Keratinocyte (primary cell): ENCODE measurements at places on chromosomes 1 and 21. TPM values are rescaled to one million over a fixed set of nuclear protein-coding genes. Genes with fewer than 3 reads are reported as not detected.

Gene NBPF20
- 3.5 to 4.2 TPM (median 3.8 TPM) in 3 replicates for polyA plus RNA-seq

GRCh38 chr1:200179126-200179780 is 151.7 kb downstream of the NR5A2 start:
- DNase-seq = no peak

GRCh38 chr1:70427976-70428375 is 16.9 kb downstream of the CTH start:
- no peak for DNase-seq

Gene ZNF684
- polyA plus RNA-seq = 1.7 to 2.8 TPM (median 2.2 TPM) in 3 replicates

DNA sequence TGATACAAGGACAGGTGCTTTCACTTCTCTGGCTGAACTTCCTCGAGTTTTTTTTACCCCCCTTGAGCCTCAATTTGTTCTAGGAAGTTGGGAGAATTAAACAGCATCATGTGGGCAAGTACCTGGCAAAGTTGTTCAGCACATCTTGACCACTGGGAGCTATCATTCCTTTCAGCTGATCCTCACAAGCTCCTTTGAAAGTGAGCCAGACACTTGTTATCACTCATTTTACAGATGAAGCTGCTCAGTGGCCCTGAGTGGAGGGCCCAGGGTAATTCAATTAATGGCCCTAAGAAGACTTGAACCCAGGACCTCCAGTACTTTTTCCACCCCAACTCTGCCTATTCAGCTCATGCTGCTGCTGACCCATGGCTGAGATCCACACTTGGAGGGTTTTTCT is 2.0 kb downstream of the RGS8 start:
- no peak for DNase-seq

Gene DCST1
- 0.05 TPM in 1 of 3 replicates, not detected in the others for polyA plus RNA-seq

- DNase-seq = no peak
Measured at GRCh38 chr1:65844296-65844695, 51.6 kb downstream of the PDE4B start.

Gene PMVK
- polyA plus RNA-seq = 25.1 to 28.5 TPM (median 27.4 TPM) in 3 replicates

DNA sequence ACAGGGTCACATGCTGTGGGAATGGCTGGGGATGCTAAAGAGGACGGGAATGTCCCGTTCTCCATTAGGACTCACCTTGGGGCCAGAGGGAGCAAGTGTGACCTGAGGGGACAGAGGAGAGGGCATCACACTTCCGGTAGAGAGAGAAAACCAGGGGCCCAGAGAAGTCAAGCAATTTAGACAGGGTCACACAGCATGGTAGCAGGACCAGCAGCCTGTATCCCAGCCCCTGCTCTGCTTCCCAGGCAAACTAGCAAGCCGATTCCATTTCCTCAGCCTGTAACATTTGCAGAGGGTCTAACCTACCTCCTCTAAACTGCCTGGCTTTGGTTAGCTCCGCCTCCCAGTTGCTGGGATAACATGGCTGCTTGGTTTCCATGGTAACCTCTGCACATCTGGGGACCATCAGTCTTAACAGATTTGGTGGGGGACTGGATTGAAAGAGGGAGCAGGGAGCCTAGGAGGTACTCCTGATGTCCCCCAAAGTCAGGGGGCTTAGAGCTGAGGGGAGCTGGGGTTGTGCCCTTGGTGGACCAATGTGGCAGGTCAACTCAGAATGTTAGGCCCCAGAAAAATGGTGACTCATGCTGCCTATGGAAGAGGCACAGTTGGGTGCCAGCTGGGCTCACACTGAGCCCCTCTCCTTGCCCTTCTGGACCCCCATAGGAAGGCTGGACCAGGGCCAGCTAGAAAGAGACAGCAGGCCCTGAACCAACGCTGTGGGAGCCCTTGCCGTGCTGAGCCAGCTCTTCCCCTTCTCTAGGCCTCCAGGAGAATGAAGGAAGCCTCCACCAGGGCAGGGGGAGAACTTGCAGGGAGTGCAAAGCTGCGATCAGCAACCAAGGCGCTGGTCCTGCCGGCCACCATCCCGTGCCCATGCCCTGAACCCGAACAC is 9.5 kb downstream of the COL16A1 start:
- no peak for DNase-seq

GRCh38 chr1:175193527-175193910 is 943 bp upstream of the KIAA0040 start:
- DNase-seq = no peak

DNA sequence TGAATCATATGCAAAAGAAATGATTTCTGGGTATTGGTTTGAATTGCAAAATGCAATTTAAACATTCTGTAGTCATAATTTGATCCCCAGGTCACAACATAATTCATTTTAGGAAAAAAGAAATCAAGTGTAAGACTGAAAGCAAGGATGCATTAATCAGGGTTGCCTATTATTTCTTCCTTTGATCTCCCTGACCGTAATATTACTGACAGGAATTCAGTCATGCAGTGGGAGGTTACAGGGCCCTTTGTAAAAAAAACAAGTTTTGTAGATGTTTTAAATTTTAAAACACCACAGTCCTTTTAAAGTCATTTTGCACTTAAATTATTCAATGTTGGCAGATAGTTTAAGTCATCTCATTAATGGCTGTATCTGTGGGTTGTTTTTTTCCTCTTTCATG is 263.0 kb upstream of the NCAM2 start:
- no peak for DNase-seq

Gene RGS13
- polyA plus RNA-seq = not detected in 3 replicates

GRCh38 chr1:168135116-168135920 is 1.4 kb downstream of the GPR161 start:
- DNase-seq = no peak

DNA sequence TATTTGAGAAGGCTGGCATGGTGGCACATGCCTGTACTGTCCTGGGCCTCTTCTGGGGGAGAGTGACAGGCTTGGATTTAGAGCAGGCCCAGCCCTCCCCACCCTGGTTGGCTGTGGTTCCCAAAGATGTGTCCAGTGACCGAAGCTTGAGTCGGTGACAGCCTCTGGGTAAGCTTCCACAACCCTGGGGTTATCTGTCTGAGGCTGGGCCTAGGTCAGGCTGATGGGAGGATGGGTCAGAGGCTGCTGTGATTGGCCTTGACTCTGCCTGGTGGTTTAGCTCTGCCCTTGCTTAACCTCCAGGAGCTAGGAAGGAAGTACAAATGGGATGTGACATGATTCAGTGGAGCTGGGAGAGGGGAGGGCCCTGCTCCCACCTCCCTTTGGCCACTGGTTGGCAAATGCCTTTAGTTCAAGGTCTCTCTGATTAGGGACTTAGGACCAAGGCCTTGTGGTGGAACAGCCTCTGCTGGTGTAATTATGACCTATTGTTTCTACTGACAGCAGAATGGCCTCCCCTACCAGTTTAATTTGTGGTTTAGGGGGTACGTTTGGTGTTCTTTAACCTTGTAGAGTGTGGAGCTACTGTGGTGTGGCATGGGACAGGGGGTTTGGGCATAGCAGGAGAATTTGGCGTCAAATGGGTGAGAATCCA is 16.6 kb downstream of the NUDC start:
- no peak for DNase-seq

GRCh38 chr1:68916221-68916902 is 419.5 kb upstream of the DEPDC1 start:
- DNase-seq = no peak

DNA sequence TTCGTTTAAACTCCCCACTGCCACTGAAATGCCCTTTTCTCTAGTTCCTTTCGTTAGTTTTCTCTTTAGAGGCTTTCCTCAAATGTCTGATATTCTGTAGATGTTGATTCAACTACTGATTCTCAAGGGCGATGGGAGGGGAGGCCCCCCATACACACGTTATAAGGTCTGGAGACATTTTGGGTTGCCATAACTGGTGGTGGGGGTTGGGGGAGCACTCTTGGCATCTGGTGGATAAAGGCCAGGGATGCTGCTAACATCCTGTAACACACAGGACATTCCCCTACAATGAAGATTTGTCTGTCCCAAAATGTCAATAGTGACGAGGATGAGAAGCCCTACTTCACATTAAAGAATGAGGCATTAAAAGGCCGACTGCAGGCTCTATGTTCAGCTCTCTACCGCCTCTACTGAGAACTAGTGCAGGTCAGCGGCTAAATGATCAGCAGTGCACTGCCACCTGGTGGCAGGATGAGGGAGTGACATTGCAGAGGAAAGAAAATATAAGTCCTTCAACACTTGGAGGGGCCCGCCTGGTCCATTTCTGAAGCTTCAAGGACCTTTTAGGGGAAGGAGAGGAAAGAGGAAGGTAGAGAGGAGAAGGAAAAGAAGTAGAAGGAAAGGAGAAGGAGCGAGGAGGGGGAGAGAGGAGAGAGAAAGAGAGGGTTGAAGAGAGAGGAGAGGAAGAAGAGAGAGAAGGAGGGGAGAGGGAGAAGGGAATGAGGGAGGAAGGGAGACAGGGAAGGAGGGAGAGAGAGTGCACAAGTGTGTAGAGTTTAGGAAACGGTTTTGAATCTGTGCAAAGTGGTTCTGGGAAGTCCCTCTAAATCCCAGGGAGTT is 29.4 kb downstream of the ALG14 start:
- no peak for DNase-seq

DNA sequence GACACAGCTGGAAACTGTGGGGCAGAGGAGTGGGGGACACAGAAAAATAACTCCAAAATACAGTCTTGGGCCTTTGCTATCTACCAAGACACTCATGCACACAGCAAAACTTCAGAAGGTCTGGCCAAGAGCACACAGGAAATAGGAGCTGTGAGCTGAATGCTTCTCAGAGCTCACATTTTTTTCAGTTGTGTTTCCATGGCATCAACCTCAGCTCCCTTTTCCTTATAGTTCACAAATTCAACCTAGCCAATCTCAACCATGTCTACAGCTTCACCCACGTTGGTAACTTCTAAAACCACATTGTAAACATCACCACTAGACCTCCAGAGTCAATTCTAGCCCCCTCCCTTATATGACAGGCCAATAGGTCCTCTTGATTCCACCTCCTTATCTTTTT is 19.6 kb upstream of the SYNJ1 start:
- DNase-seq = no peak
